CD4-positive, alpha-beta memory T cell (primary cell): ENCODE measurements at places on chromosomes 13 and 19. TPM values are rescaled to one million over a fixed set of nuclear protein-coding genes. Genes with fewer than 3 reads are reported as not detected.

Gene ZNF730
- total RNA-seq, result not detected

Gene CSNK1G2
- 142 TPM for total RNA-seq

Gene CCNA1
- not detected for total RNA-seq

Gene DHDH
- total RNA-seq, result 1.6 TPM

Gene PDX1
- not detected for total RNA-seq

Gene FFAR3
- not detected for total RNA-seq

Gene GPC6
- not detected for total RNA-seq

Gene ELSPBP1
- not detected for total RNA-seq

Gene CCDC61
- 39.6 TPM for total RNA-seq

Gene FZR1
- 73.7 TPM for total RNA-seq

Gene WDR87
- not detected for total RNA-seq

Gene MCEMP1
- total RNA-seq, result not detected

Gene CKM
- not detected for total RNA-seq

Gene KLK14
- total RNA-seq, result not detected

Gene ZNF493
- total RNA-seq, result 57.4 TPM

Gene LPAR6
- total RNA-seq, result 91.1 TPM

Gene MIR17HG
- 13.2 TPM for total RNA-seq

Gene KIR2DL4
- not detected for total RNA-seq
